ENCODE measurements at places on chromosomes 3 and 15. TPM values are rescaled to one million over a fixed set of nuclear protein-coding genes. Genes with fewer than 3 reads are reported as not detected.

GRCh38 chr15:89864958-89865739 is 28.6 kb downstream of the AP3S2 start:
- DNase-seq, result no peak

DNA sequence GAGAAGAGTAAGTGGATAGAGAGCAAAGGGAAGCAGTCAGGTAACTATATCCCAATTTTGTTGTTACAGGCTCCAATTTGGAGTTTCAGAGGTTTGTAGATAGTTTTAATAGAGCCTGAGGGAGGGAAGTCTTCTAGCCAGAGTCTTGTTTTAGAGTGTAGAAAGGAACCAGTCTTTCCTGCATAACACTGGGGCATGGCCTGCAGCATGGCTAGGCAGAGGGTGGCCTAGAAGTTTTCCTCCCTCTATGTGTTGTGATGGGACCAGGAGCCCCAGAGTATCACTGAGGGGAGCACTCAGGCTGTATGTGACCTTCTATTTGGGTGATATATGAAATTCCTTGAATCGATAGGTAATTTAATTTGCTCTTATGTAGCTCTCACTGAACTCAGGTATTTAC is 22.5 kb upstream of the GABRR3 start:
- no peak for DNase-seq

- no peak for DNase-seq
These were observed 52.9 kb downstream of the EIF4E3 start for GRCh38 chr3:71672340-71672739.

GRCh38 chr3:63067999-63068645 is 192.9 kb upstream of the CADPS start:
- peak; percentile 19 for DNase-seq

KBTBD13 gene
- polyA plus RNA-seq, result not detected

GRCh38 chr3:155846119-155846518 is 8.1 kb downstream of the SLC33A1 start:
- no peak for DNase-seq
